ENCODE measurements at places on chromosomes 3 and 15.

GRCh38 chr3:69273896-69274295, 112.0 kb downstream of the FRMD4B start:
- DNase-seq, result no peak

GRCh38 chr3:27146786-27147185, 222.4 kb downstream of the NEK10 start:
- no peak for DNase-seq

- DNase-seq, result no peak
Measured at GRCh38 chr3:50275996-50276761, 2.7 kb upstream of the LSMEM2 start.

DNA sequence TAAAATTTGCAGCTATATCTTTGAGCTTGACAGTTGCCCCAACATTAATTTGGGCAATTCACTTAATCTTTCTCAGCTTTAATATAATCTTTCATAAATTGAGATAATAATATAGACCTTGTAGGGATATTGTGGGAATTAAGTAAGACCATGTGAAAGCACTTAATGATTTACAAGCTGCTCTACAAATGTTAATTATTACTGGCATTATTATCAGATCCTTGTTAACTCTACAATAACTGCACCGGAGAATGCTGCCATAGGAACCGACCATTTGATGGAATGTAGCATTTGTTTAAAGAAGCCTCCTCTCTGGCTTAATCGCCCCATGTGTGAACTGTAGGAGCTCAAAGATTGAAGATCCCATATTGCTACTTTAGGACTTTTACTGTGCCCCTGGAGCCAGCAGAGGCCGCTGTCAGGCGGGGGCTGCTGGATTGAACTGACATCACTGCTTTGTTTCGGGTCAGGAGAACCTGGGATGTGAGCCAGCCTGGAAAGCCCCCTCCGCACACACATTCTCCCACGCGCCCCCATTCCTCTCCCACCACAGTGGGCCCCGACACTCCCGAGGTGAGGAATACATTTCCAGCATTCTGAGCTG, 154.2 kb upstream of the TNIK start:
- DNase-seq, result no peak

Measured in posterior cingulate gyrus (tissue), 11 donors.